ENCODE measurements at places on chromosomes 7 and 10. TPM values are rescaled to one million over a fixed set of nuclear protein-coding genes. Genes with fewer than 3 reads are reported as not detected.

- no peak overlapping the region for H3K4me3 ChIP-seq
- H3K27ac ChIP-seq = no peak overlapping the region
- peaks cover 2% of the 10 kb centered on the region for H3K36me3 ChIP-seq
- H3K4me1 ChIP-seq = peaks cover 3% of the 10 kb centered on the region
These were observed 35.0 kb downstream of the GNA12 start for GRCh38 chr7:2808891-2809665.

GRCh38 chr10:19710600-19710999, 105.6 kb upstream of the PLXDC2 start:
- H3K27me3 ChIP-seq = no peaks in the 10 kb centered on the region
- no peaks in the 10 kb centered on the region for H3K36me3 ChIP-seq
- no peak overlapping the region for H3K4me3 ChIP-seq
- no peak overlapping the region for H3K27ac ChIP-seq

GRCh38 chr10:113626809-113627355, 37.0 kb downstream of the NRAP start:
- H3K27me3 ChIP-seq = peaks cover 13% of the 10 kb centered on the region
- H3K4me3 ChIP-seq = no peak overlapping the region
- H3K27ac ChIP-seq = no peak overlapping the region
- H3K4me1 ChIP-seq = no peaks in the 10 kb centered on the region
- no peak for DNase-seq

GRCh38 chr7:31093282-31093681, 41.2 kb downstream of the ADCYAP1R1 start:
- no peaks in the 10 kb centered on the region for H3K36me3 ChIP-seq
- no peak for DNase-seq
- H3K27me3 ChIP-seq = peaks cover 2% of the 10 kb centered on the region
- H3K4me1 ChIP-seq = no peaks in the 10 kb centered on the region
- H3K27ac ChIP-seq = no peak overlapping the region
- H3K4me3 ChIP-seq = no peak overlapping the region

DNA sequence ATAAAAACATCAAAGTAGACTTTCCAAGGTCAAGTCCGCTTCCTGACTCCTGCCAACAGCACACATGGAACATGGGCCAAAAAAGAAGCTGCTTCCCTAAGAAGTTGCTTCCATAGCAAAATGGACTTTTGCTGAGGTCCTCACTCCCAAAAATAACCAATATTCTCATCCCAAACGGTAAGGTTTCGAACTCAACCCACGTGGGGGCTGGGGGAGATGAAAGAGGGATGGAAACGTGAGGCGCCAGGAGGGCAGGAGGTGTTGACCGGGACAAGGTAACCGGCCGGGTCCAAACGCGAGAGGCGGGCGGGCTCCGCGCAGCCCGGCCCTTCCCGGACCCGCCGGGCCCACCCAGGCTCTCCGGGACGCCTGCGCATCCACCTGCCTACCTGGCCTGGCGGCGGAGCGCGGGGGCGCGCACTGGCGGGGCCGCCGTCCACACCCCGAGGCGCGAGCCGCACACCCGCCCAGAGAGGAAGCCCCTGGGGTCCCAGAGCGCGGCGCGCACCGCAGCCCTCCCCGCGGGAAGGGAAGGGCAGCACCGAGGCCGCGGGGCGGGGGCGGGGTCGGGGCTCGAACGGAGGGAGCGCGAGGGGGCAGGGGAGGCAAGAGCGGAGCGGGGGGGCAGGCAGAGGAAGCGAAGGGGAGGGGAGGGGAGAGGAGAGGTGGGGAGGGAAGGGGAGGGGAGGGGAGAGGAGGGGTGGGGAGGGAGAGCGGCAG, 742 bp downstream of the LMBR1 start:
- peak overlapping the region; percentile 68 for H3K27ac ChIP-seq
- peak overlapping the region; percentile 88 for H3K4me3 ChIP-seq
- DNase-seq = peak; percentile 60

- H3K4me1 ChIP-seq = peaks cover 11% of the 10 kb centered on the region
- H3K27ac ChIP-seq = no peak overlapping the region
- H3K27me3 ChIP-seq = no peaks in the 10 kb centered on the region
These were observed 10.7 kb downstream of the CBLL1 start for GRCh38 chr7:107754642-107755041.

DNA sequence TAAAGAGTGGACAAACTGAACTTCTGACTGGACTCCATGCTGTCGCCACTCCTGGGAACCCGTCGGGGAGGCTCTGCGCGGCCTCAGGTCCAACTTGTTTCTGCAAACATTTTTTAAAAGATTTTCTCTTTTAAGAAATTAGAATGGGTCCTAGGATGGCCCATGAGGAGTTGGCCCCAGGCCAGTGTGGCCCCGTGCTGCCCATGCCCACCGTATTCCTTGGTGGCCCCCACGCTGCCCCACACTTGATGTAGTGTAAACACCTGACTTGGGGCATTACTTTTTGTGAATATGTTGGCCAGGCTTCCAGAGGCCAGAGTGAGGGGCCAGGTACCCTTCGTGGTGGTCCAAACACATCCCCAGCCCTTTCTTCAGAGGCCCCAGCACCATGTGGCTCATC, 19.3 kb downstream of the ZNF316 start:
- H3K4me3 ChIP-seq = no peak overlapping the region
- H3K36me3 ChIP-seq = peaks cover 16% of the 10 kb centered on the region
- H3K27me3 ChIP-seq = no peaks in the 10 kb centered on the region

The TAS2R16 gene
- not detected for total RNA-seq

The TMEM26 gene
- total RNA-seq = not detected

Measured in activated naive CD4-positive, alpha-beta T cell treated with anti-CD3 and anti-CD28 coated beads for 36 hours (primary cell).